ENCODE measurements at places on chromosomes 4 and X. TPM values are rescaled to one million over a fixed set of nuclear protein-coding genes. Genes with fewer than 3 reads are reported as not detected.

DNA sequence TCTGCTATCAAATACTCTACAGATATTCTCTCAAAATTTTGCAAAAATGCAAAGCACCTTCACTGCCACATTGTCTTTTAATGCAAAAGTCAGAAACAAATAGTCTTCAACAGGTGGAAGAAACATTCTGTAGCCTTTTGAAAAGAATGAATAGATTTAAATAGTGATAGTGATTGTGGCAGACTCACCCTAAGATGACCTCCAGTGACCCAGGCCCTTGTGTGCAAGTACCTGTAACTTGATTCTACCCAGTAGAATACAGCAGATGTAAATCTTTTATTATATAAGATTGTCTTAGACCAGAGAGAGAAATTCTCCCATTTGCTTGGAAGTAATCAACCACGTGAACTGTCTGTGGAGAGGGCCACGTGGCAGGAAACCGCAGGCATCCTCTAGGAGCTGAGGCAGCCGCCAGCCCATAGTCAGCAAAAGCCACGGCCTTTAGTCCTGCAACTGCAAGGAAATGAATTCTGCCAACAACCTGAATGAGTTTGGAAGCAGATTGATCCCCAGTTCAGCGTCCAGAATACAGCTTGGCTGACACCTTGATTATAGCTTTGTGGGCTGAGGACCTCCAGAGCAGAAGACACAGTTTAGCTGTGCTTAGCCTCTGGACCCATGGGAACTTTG lies 272.5 kb downstream of the ARHGAP10 start:
- no peak for DNase-seq

- DNase-seq: no peak
Observed at GRCh38 chrX:128294198-128294597, 242.0 kb upstream of the ACTRT1 start.

DNA sequence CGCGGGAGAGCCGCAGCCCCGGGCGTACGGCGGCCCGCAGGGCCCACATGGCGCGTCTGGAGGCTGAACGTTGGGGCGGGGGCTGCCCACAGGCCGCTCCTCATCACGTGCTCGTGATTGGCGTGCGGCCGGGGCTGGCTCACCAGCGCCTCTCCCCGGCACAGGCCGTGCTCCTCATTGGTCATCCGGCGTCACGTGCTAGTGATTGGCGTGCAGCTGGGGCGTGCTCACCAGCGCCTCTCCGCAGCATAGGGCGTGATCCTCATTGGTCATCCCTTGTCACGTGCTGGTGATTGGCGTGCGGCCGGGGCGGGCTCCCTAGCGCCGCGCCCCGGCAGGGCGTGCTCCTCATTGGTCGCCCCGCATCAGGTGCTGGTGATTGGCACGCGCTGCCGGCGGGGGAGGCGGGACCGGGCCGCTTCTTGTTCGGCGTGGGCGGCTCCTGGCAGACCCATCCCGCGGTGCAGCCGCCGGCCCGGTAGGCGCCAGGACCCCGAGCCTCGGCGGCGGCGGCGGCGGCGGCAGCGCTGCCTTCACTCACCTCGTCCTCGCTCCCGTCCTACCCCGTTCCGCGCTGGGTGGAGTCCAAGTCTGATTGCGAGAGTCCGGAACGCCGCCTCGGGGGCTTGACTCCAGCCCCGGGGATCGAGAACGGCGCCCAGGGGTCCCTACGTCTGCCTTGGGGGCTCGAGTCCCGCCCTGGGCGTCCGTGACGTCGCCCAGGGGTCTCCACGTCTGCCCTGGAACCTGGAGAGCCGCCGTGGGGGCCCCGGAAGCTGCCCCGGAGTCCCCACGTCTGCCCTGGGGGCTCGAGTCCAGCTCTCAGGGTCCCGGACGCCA lies at the start of gene GTPBP6:
TSS of gene GTPBP6 (minus strand) at position 58 of the 840 bp plus-strand sequence. CDS start at position 49, 9 bp downstream.
- peak; percentile 99 for DNase-seq

DNA sequence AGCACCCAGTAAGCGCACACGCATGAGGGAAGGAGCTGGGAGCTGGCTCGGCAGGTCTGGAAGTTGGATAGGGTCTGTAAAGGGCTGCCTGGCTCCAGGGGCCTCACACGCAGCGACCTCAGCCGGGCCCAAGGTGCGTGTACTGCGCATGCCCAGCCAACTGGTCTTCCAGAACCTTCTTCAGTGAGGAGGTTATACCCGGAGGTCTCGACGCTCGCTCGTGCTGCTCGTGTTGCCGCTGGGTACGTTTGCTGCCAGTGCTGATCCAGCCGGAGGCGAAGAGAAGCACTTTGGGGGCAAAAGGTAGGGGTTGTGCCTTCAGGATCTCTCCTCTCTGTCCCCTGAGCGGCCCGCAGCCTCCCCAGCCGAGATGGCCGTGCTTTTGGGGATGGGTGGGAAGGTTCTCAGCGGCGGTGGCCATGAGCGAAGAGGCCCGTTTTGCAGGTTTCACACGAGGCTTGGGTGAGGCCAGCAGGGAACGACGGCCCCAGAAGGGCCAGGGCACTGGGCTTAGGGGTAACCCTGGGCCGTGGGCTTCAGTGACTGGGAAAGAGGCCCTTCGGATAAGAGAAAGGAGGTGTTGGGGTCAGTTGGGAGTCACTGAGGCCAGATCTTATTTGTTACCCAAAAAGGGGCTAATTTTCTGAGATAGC lies 3.8 kb upstream of the CXCL9 start:
- DNase-seq: no peak

GRCh38 chrX:72040506-72040905 lies 91.2 kb downstream of the RTL5 start:
- no peak for DNase-seq

- no peak for DNase-seq
Observed at GRCh38 chr4:957231-957580, 16.2 kb downstream of the DGKQ start.

GRCh38 chrX:18598413-18598812 lies 73.5 kb downstream of the RS1 start:
- no peak for DNase-seq

- peak; percentile 73 for DNase-seq
Observed at GRCh38 chr4:143336781-143337599, at the start of gene GAB1. Gene GAB1 (plus strand): TSS chr4:143336876. CDS start chr4:143337189, 313 bp downstream.

DNA sequence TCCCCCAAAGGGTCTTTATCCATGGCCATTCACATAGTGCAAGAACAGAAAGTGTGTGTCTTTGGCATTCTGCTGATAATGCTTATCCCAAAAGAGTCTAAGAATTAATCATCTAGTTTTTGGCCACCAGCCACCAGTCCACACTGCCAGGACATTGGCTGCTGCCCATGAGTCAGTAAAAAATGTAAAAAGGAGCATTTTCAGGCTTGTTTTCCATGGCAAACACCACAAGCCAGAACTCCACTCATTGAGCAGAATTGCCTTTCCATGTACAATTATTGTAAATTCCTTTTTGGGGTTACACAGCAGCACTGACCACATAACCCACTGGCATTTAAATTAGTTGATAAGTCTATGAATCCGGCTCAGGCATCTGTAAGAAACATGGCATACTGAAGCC lies 89.2 kb upstream of the PRDX4 start:
- DNase-seq: no peak

- no peak for DNase-seq
Observed at GRCh38 chr4:44279066-44279465, 169.5 kb downstream of the KCTD8 start.

DNA sequence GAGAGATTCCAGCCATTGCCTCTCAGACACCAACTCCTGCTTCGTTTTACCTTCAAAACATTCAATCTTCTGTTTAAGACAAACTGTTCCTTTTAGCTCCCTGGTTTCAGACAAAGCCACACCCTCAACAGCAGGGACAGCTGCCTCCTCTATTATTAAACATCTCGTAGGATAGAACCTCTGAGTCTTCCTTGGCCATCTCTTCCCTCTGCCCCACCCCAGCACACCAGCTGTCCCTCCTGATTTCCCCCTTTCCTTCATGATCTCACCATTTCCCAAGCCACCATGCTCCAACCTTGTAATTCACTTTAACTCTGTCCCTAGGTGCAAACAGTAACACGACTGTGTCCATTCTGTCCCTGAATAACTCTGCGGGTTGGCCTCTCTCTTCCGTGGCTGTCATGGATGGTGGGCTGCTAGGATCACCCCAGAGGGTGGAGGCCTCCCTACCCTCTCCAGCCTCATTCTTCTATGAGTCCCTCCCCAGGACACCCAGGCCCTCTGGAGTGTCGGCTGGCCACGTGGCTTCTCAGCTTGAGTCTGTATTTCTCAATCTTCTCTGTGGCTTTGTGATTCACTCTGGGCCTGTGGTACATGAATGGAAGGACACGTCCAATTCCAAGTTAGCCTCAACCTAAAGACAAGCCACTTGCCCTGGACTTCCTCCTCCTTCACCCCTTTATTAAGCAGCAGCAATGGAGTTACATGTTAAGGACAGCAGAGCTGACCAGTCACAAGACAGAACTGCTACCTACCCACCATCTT lies 349.9 kb downstream of the FBXW7 start:
- DNase-seq: no peak

DNA sequence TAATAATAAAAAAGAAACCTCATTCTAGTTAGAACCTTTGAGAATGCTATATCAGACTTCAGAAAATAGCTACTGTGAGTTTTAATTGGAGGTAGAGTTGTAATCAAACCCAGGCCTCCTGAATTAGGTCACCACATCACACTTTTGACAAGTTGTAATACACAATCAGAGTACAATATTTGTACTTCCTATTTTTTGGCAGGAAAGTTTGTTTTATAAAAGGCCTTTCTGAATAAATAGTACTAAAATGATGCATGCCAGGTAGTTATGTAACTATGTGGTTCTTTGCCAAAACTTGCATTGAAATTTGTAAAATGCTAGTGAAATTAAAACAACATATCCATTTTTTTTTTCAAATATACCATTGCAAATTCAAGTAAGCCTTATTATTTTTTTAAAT lies 26.8 kb downstream of the ADH7 start:
- no peak for DNase-seq

DNA sequence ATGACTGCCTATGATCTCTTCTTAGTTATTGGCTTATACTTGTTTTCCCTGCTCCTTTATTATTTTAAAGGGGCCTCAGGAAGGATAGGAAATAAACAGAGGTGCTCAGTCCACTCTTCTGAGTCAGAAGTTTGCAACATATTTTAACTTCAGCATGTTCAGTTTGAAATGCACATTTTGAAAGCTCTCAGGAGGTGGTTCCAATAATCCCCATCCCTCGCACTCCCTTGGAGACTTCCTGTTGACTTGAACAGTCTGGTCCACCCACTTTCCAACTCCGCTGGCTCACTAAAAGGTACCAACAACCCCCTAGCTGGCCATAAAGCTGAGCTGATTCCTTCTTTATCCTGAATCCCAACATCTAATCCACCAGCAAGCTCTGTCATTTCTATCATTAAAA lies 78.3 kb upstream of the DUSP21 start:
- DNase-seq: no peak

DNA sequence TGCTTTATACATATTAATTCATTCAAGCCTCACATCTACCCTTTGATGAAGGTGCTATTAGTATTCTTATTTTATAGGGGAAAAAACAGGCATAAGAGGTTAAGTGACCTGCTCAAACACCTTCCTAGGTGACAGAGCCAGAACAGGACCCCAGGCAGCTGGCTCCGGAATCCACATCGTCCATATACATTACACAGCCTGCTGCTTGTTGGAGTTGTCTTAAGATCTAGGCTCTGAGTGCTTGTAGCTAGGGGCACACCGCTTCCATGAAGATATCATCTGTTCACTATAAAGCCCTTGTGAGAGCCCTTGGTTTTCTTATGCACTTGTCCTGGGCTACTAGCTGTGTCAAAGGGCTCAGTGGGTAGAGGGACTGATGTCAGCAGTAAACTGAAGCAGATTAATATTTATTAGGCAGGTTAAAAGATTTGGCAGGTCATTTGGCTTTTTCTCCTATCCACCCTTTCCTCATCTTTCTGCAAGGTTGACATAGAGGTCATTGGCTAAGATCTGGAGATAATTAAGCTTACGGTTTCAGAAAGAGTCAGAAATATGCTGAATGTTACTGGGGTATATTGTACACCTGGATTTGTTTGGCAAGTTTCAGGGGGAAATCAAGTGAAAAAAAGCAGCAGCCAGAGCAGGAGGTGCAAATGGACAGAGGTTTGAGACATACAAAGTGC lies 195.4 kb downstream of the SOWAHB start:
- DNase-seq: peak; percentile 17

GRCh38 chrX:152817078-152817764 lies 13.3 kb downstream of the CETN2 start:
- DNase-seq: no peak

- DNase-seq: peak; percentile 1
Observed at GRCh38 chr4:26181616-26182015, 139.2 kb upstream of the RBPJ start.

DNA sequence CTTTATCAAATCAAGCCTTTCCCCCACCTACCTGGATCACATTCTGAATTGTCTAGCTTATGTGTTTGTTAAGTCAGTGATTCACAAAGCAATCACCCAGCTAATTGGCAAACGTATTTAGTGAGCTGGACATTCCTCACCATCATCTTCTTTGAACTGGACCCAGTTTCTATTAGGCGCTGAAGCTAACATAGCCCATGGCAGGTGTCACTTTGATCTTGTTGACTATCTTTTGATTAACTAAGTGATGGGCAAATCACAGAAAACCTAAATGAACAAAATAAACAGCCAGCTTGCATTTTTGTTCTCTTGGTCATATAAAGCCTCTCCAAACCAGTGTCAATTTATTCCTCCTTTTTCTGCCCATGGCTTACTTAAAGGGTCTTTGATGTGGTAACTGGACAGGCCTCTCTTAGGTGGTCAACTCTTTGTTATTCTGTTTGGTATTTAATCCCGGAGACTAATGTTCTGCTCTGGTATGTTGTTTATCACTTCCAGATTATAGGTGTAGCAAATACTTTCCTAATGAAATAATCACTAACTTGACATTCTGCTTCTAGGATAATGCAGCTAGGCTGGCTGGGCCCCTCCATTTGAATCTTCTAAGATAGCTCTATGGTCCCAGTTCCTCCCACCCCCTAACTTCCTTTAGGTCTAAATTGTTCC lies 105.3 kb upstream of the SMIM10 start:
- DNase-seq: no peak

The RCHY1 gene
- 34.0 TPM for total RNA-seq

The ASMT gene
- not detected for total RNA-seq

The NLGN4X gene
- 1.2 TPM for total RNA-seq

The VCX3B gene
- total RNA-seq: not detected

The UTP14A gene
- 26.6 TPM for total RNA-seq

The NPY1R gene
- total RNA-seq: not detected

The TCEAL2 gene
- total RNA-seq: not detected

The ARMCX1 gene
- total RNA-seq: 19.6 TPM

The POU3F4 gene
- not detected for total RNA-seq
